ENCODE measurements at places on chromosomes 3 and 15.

GRCh38 chr3:43185983-43186314, 80.1 kb upstream of the POMGNT2 start:
- DNase-seq = no peak

DNA sequence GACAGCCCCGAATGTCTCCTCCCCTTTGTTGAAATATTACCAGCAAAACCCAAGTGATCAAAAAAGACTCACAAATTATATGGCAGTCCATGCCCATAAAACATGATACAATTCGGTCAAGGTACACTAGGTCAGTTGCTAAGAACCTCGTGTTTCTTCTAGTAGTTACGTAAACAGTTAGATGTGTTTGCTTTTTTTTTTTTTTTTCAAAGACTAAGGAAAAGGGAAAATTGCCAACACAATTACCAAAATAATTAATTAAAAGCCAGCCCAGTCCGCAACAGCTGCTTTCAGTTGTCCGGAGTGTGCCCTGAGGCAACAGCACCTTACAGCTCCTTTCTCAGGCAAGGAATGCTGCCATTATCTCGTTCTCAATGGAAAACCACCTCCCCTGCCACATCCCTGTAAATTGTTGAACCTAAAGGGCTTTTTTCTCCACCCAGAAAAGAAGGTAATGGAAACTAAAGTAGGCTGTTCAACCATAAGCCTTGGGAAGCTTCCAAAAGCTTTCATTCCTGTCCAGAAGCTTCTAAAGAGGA, 129.2 kb upstream of the TSC22D2 start:
- no peak for DNase-seq

- DNase-seq = no peak
These were observed 22.4 kb downstream of the FOXB1 start for GRCh38 chr15:60026555-60026954.

- DNase-seq = no peak
These were observed 22.6 kb downstream of the CIP2A start for GRCh38 chr3:108566599-108566998.

- DNase-seq = peak; percentile 59
These were observed 18.8 kb downstream of the TIPARP start for GRCh38 chr3:156693166-156693565.

DNA sequence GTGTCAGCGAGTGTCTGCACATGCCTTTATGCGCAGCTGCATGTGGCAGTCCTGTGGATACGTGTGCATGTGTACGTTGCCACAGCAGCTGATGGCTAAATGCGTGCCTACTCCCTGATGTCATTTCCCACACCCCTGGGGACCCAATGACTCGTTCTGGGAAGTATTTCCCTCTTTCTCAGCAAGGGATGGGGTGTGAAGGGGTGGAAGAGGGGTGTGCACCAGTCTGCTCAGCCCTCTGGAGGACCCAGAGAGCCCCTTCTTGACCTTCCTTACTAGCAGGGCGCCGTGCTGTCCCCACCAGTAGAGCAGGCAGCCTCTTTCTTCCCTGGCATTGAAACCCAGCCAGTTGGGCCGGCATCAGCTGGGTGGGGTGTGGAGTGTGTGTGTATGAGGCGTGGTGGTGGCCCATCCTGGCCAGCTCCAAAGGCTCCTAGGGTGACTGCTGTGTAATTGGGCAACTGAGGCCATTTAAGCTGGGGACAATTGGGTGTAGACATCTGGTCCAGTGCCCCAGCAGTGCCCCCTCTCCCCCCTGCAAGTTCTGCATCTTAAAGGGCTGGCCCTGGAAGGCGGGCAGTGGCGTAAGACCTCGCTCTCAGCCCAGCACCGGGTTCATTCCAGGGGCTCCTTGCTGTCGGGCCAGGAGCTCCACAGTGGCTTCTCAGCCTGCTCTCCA, 19.2 kb downstream of the SNX33 start:
- DNase-seq = peak; percentile 99

DNA sequence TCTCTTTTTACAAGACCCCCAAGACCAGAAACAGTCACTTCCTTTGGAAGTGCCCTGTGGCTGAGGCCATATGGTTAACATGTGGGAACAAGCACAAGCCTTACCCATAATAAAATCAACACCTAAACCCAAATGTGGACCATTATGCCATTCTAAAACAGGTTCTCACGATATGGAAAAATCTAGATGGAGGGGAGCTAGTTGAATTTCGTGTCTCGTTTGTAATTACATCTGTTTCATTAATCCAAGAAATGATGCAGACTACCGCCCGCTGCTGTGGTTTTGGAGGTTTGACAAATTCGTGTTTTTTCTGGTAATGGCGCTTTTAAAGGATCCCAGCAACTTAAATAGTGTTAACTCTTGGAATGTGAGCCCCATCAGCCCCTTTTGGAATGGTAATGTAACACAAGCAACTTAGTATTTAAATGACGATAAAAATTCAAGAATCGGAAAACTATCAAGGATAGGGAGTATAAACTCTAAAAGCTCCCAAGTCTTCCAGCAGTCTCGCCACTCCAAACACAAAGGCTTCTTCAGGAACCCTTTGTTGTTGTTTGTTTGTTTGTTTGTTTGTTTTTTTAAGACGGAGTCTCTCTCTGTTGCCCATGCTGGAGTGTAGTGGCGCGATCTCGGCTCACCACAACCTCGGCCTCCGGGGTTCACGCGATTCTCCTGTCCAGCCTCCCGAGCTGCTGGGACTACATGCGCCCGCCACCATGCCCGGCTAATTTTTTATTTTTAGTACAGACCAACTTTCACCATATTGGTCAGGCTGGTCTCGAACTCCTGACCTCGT, 1.1 kb downstream of the CNBP start:
- peak; percentile 46 for DNase-seq

DNA sequence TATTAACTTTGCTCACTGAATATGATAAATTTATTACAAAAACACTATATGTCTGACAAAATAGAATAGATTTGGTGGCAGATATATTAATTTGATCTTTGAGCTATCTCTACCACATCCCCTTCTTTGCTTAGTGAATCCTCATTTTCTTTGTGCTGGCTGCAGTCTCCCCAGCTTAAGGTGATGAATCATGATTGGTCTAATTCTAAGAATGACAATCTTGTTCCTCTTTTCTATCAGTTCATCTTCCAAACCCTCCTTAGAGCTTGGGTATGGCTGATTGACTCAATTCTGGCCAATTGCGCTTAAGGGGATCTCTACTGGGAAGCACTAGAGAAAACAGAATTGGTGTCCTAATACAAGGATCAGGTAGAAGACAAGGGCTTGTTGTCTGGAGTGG, 309.6 kb upstream of the GOLIM4 start:
- DNase-seq = no peak

DNA sequence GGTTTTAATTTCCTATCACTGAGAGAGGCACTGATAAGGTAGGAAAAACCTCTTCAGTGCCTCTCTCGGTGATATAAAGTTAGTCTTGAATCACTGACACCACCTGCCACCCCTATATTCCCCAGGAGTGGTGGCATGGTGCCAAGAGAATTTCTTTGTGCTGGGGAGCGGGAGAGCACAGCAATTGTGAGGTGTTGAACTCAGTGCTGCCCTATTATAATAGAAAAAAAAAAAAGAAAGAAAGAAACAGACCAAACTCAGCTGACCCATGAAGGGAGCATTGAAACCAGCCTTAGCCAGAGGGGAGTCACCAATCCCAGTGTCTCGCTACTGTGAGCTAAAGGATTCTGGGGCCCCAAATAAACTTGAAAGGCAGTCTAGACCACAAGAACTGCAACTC, 201.4 kb upstream of the STT3B start:
- DNase-seq = no peak

DNA sequence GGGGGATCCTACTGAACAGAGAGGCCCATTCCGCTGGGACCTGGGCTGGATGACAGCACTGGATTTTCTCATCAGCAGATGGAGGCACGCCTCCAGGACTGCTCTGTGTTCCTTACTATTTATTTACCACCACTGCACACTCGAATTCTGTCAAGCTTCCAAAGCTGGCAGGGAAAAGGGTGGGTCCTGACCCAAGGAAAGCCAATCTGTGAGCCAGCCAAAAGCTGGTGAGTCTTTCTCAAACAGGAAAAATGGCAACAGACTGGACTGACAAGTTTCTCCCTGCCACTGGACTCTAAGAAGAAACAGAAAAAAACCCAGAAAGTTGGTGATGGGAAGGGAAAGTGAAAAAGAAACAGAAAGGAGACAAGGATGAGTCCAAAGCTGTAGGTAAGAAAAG, 37.8 kb downstream of the CD47 start:
- DNase-seq = no peak

- peak; percentile 8 for DNase-seq
These were observed 515.9 kb downstream of the GBE1 start for GRCh38 chr3:81245501-81245900.

DNA sequence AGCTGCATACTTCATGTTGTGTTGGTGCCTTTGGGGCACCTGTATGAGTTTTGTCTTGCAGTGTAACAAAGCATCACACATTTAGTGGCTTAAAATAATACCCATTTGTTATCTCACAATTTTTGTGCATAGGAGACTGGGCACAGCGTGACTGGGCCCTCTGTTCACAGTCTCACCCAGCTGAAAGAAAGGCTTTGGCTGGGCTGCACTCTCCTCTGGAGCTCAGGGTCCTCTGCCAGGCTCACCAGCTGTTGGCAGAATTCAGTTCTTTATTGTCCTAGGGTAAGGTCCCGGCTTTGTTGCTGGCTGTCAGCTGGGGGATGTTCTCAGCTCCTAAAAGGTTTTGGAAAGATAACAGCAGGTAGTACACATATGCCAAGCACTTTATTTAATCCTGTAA, 263.3 kb downstream of the CLSTN2 start:
- no peak for DNase-seq

DNA sequence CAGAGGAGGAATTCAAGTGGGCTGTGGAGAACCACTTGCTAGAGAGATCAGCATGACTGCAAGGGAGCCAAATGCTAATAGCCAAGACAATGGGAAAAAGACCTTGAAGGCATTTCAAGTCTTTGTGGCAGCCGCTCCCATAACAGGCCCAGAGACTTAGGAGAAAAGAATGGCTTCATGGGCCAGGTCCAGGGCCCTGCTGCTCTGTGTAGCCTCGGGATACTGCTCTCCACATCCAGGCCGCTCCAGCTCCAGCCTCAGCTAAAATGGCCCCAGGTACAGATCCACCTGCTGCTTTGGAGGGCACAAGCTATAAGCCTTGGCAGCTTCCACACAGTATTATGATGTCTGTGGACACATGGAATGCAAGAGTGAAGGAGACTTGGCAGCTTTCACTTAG, 157.7 kb downstream of the NECTIN3 start:
- no peak for DNase-seq

GRCh38 chr3:104746056-104746455, 620.7 kb upstream of the ALCAM start:
- DNase-seq = no peak

DNA sequence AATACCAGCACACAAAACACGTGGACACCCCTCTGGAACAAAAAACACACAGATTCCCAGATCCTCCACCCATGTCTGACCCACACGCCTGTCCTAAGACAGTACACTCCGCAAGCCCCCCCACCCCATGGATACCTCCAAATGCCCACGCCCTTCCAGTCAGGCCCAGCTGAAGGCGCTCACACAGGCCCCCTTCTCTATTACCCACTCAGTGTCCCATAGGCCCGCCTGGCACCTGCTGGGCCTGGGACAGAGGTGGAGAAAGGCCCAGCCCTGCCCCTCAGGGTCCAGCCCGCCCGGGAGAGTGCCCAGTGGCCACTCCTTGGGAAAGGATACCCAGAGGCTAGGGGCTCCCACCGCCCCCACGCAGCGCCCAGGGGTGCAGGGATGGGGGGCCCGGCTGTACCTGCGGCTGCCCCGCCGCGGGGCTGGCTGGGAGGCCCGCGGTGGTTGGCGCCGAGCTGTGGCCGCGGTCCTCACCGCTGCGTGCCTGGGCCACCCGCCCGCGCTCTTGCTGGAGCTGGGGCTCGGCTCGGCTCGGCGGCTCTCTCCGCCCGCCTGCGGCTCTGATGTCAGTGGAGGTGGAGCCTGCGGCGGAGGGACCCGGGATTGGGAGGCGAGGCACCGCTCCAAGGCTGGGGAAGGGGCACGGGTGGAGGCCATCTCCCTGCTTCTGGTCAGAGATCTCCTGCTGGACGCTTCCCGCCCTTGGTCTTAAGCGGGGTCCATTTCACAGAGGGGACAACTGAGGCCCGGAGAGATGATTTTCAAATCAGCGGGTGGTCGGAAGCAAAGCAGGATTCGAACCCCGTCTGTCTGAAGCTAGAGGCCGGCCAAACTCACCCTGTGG, at the start of gene CAMK1:
Gene CAMK1, minus strand, starts transcription at position 522 of the 850 bp plus-strand sequence. CDS start 2,198 bp downstream, outside the sequence.
- DNase-seq = peak; percentile 57

DNA sequence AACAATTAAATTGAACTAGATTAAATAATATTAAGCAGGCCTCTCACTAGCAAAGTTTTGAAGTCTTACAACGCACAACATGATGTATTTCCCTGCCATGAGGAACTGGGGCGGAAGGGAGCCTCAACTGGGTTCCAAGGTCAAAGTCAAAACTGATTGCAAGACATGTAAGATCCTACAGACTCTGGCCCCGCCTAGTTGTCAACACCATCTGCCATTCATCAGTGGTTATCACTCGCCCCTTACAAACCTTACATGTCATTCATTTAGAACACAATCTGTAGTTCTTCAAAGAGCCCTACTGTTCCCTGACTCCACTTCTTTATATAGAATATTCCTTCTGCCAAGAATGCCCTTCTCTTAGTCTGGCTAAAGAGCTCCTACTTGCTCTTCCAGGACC, 10.0 kb downstream of the ATP13A3 start:
- DNase-seq = no peak

DNA sequence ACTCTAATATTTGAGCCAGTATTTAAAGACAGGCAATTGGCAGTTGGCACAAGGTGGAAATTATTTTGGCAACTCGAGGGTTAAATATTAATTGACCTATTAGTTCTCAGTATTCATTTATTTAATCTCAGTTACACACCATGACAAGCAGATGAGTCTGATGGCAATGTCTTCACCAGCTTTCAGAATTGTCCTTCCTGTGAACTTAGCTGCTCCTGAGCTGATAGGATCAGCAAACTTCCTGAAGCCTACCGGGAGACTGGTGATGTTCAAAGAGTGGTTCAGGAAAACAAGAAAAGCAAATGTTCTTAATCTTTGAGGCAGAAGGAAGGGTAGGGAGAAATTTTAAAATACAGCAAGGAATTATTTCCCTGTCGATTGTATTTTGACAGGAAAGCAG, 522.2 kb downstream of the SOX2 start:
- no peak for DNase-seq

GRCh38 chr3:12708584-12709192, 44.8 kb upstream of the RAF1 start:
- DNase-seq = peak; percentile 77

DNA sequence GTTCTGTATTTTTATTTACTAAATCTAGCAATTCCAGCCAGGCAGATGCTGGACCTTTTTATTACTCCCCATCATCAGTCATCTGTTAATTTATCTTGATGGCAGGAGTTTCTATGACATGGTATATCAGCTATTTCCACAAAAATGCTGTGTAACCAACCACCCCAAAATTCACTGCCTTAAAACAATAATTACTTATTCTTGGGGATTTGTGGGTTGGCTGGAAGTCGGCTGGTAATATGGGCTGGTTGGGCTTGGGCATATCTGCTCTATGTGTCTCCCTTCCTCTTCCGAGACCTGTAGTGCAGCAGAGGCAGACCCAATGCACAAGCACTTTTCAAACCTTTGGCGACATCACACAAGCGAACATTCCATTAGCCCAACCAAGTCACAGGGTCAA, 92.1 kb upstream of the UBE2E1 start:
- DNase-seq = no peak

GRCh38 chr3:194602669-194603171, 30.5 kb downstream of the TMEM44 start:
- peak; percentile 65 for DNase-seq

All from choroid plexus epithelial cell (primary cell).